ENCODE measurements at places on chromosomes 12 and 14.

DNA sequence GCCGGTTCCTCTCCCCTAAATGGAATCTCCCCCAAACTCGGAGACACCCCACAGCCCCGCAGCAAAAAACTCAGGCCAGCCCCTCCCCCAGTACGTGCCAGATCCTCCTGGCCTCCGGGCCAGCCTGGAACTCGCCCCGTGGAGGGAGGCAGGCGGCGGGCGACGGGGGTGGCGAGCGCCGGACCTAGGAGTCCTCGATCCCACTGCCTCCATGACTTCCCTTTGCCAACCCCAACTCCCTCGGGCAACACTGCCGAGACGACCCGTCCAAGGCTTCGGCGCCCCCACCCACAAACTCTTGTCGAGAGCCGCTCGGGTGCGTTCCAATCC, 400 bp downstream of the ADCY6 start:
- DNase-seq: no peak

GRCh38 chr14:63046339-63047268, 1.3 kb upstream of the KCNH5 start:
- no peak for DNase-seq

- peak; percentile 74 for DNase-seq
These were observed 14.2 kb downstream of the VRTN start for GRCh38 chr14:74362361-74362915.

DNA sequence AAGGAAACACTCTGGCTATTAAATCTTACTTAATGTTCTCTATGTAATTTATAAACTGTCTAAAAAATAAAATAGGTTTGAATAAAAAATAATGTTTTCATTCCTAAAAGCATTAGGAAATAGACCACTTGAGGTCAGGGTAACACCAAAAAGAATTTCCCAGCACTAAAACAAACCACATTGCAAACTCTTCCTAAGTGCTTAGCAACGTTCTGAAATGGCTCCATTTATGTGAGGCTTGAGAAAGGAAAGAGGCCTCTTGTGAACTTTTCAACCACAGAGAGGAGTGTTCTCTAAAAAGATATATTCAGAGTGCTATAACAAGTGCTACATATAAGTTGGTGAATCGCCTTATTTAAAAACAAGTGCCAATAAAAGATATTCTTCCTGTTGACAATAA, 42.7 kb downstream of the ALX1 start:
- no peak for DNase-seq

DNA sequence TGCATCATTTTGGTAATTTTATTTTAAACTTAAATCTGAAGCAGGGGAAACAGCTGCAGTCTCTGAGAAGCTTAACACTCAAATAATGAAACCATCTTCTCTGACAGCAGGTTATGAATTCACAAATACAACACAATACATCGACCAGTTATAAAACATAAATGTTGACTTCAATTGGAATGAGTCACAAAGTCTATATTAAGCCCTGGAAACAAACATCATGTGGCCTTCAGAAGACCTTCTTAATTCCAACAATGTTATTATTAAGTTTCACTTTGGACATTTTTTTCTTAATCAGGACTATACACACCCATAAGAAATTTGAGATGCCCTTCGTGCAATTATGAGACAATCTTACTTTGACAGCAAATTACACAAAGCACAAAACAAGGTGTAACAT, 68.9 kb downstream of the CEP128 start:
- no peak for DNase-seq

DNA sequence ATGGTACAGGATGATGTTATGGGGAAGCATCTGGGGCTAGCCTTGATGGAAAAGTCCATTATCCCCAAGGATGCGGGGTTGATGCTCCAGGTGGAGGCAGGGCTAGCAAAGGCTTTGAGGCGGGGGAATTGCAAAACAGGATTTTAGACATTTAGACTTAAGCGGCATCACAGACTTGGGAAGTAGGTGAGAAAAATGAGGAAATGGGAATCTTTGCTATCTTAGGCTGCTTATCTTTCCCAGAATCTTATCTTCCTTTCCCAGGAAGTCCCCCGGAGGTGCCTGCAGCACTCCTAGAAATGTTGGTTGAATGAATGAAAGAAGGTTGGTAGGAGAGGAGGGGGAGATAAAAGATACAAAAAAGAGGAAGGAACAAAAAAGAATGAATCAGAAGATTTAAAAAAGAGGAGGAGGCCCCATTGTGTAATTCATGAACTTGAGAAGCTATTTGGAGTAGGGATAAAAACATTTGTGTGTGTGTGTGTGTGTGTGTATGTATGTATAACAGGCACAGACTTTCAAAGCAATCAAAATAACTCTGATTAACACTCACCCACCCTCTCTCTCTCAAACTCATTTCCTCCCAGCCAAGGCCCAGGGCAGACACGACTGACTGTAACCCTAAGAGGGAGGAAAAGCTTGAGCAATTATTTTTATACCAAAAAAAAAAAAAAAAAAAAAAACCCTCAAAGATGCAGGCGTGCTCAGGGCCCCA, 62.5 kb upstream of the TBX3 start:
- DNase-seq: peak; percentile 22

DNA sequence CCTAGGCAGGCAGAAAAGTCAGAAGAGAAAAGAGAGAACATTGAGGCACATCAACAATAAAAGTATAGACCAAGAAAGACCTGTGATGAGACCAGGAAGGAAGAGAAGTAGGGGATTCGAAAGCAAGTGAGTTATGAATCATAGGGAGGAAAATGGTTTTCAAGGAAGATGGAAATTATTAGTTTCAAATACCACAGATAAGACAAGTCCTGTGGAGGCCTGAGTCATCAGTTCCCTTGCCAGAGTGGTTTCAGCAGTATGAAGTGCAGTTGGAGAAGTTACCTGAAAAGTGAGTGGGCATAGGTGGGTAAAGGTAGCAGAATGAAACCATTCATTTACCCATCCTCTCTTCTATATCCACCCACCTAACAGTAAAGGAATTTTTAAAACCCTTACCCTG, 25.2 kb upstream of the TSPAN8 start:
- no peak for DNase-seq

- no peak for DNase-seq
These were observed 27.4 kb downstream of the GALNT16 start for GRCh38 chr14:69287098-69288010.

DNA sequence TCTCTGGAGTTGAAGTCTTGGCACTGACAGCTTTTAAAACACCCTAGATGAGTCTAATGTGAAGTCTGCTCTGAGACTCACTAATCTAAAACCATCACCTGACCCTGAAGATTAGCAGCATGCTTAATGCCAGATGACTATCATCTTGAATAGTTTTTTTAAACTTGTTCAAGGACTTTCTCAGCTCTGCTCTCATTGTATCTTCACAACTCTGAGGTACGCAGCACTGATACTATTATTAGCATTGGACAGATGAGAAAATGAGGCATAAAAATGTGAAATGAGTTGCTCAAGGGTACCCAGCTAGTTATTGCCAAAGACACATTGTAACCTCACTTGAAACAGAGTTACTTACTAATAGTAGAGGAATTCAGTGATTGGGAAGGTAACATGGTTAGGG, 4.8 kb downstream of the SLC38A1 start:
- no peak for DNase-seq

- DNase-seq: no peak
These were observed 1316.9 kb upstream of the SEL1L start for GRCh38 chr14:82850576-82850975.

DNA sequence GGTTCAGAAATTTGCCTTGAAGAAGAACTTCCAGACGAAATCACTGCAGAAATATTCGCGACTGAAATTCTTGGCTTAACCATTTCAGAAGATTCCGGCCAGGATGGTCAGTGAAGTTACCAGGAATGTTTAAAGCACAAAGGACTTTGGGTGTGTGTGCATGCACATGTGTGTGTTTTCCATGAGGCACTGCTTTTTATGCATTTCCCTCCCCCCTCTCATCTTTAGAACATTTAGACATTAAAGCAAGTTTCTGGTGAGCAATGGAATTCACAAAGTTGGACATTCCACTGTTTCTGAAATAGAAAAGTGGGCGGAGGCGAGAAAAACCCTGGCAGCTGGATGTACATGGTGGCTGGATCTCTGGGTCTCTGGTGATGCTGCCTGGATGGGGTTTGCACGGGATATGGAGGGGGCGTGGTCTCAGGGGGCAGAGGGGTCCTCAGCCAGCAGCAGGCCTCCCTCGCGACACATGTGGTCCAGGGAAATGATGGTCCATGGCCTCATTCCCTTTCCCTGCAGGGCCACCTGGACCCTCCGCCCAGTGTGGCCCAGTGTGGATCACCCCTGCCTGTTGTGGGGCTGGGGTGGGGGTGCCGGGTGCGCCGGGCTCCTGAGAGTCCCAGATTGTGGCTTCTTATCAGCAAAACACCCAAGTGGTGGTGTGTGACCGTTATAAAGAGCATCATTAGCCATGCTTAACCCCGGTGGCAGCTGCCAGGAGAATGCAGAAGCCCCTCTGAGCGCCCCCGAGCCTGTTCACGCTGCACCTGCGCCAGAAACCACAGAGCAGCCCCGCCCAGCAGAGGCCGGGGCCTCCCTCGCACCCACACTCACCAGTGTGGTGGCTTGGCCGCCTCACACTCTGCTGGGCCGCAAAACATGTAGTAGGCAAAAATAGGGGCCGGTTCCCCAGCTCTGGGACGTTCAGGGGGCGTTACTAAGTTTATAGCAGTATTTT, 17.8 kb upstream of the BCL7A start:
- peak; percentile 56 for DNase-seq

DNA sequence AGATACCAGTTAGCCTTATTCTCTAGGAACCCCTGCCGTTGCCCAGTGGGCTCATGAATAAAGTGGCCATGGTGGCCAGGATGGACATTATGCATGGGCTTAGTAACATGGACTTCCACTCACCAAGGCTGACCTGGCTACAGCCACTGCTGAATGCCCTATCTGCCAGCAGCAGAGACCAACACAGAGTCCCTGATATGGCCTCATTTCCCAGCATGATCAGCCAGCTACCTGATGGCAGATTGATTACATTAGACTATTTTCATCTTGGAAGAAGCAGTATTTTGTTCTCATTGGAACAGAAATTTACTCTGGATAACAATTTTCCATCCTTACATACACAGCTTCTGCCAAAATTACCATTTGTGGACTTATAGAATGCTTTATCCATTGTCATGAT, 16.2 kb upstream of the LPCAT3 start:
- no peak for DNase-seq

DNA sequence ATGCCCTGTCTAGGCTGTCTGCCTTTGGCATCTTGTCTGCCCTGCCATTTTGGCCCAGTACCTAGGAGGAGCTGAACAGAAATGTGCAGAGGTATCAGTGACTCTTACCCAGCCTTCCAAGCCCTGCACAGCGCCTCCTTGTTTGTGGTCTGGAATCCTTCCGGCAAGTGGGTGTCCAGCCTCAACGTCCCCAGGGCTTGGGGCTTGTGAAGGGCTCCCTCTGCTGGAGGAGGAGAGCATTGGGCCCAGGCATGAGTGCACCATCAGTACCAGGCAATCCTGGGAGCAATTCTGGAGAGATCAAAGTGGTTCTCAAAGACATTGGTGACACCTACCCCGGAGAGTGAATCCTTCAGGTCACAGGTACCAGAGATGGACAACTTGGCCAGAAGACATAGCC, 2.4 kb upstream of the TCL1B start:
- DNase-seq: peak; percentile 54

- peak; percentile 56 for DNase-seq
These were observed 8.0 kb downstream of the DUSP6 start for GRCh38 chr12:89344043-89344861.

GRCh38 chr14:71403656-71404055, 496.4 kb downstream of the PCNX1 start:
- DNase-seq: peak; percentile 34

DNA sequence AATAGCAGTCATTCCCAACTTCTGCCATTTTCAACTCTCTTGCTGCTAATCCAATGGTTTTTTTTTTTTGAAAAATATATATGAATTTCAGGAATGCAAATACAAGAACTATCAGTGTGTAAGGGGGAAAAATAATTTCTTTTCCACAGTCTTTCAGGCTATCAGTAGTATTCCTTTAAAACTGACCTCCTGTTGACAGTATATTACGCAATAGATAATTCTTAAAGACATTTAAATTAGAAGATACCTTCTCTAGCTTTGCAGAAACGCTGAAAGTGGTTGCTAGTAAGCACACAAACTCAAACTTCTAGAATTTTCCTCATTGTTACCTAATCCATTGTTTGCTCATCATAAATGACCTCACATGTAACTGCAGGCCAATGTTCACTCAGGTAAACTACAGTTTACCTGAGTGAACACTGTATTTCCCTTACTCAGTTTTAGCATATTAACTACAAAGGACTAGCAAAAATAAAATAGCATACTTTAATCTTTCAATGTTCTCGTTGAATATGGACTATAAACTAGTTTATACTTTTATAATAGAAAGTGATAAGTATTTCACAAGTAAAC, at the start of gene C12orf50:
Gene C12orf50 (minus strand): TSS at position 309 of the 573 bp plus-strand sequence. CDS start 2,439 bp downstream, outside the sequence.
- no peak for DNase-seq

- no peak for DNase-seq
These were observed 60.0 kb downstream of the NCOR2 start for GRCh38 chr12:124507188-124508109.

- DNase-seq: no peak
These were observed 90.6 kb downstream of the TXNDC16 start for GRCh38 chr14:52461721-52462120.

DNA sequence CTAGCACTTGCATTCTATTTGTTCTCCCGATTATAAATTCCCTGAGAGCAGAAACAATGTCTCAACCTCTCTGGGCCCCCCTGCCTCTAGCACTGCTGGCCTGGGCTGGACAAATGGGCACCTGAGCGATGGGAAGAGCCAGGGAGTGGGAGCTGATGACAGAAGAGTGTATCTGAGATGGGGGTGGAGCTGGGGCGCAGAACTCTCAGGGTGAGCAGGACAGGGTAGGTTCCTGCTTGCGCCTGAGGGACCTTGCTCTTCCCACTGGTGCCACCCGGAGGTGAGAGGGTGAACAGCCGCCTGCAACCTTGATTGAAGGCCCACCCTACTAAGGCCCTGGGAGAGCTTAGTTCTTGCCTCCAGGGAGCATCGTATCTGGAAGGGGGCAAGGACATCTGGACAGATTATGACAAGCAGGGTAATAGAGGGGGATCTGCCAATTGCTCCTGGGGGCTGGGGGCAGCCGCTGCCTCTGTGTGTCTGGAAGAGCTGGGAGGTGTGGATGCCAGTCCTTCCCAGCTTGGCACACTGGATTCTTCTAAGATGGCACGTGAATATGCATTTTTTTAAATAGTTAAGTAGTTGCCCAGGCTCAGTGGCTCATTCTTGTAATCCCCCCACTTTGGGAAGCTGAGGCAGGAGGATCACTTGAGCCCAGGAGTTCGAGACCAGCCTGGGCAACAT, 43.0 kb upstream of the TSPAN9 start:
- peak; percentile 70 for DNase-seq

GRCh38 chr12:102051431-102051965, 10.3 kb downstream of the WASHC3 start:
- DNase-seq: no peak

GRCh38 chr12:100267603-100268281, 765 bp downstream of the SCYL2 start:
- peak; percentile 44 for DNase-seq

Data from NB4 (cell line).